ENCODE measurements at places on chromosomes 16 and 17.

- DNase-seq, result no peak
Observed at GRCh38 chr16:20744922-20745440, 3.4 kb upstream of the THUMPD1 start.

- no peak for DNase-seq
Observed at GRCh38 chr17:27965224-27965623, 72.1 kb upstream of the LYRM9 start.

DNA sequence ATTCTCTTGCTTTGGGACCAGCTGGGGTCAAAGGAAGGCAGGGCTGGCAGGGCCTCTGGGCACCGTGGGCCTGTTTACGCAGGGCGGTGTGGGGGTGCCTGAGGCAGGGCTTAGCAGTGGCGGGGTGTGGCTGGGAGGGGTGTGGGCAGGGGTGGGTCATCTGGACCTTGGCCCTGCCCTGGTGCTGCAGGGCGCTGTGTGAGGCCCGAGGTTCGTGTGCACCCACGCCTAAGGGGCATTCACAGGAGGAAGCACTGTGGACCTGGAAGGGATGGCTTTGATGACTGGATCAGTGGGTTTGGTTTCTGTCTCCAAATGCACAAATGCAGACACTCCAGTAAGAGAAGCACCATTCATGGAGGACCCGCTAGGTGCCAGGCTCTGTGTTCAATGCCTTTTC is 37.3 kb downstream of the BCO1 start:
- DNase-seq, result no peak

DNA sequence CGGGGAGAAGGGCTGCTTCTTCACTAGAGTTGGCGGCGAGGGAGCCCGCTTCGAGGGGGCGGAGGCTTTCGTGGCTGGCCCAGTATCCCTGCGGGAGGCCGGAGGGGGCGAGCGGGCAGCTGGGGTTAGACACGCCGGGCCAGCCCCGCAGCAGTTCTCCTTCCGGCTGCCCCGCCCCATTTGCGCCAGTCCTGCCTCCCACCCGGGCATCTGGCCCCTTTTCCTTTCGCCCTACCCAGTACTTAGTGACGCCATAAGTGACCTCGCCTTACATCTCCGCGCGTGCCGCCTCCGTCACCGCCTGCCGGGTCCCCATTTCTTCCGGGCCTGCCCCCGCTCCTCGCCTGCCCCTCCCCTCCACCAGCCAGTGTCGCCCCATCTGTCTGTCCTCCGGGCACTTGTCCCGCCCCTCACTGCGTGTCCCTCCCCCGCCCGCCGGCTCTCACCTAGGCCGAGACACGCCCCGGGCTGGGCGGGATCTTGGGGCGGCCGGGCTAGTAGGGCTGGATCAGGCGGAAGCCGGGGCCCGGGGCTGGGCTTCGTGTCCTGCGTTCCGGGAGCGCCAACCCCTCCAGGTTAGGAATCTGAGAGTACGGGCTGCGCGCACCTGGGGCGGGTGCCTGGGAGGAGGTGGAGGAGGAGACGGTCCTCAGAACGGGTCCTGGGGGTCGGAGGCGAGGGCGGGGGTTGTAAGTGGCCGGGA is 14.3 kb downstream of the SPATA32 start:
- no peak for DNase-seq

- no peak for DNase-seq
Observed at GRCh38 chr16:86512860-86513470, 2.6 kb downstream of the FOXF1 start.

GRCh38 chr16:80202831-80203413 is 337.9 kb upstream of the DYNLRB2 start:
- DNase-seq, result no peak

- no peak for DNase-seq
Observed at GRCh38 chr17:16474012-16474725, 17.8 kb downstream of the LRRC75A start.

- no peak for DNase-seq
Observed at GRCh38 chr17:19780846-19781245, 32.7 kb upstream of the ALDH3A1 start.

GRCh38 chr16:88967830-88968588 is 9.0 kb downstream of the CBFA2T3 start:
- no peak for DNase-seq

DNA sequence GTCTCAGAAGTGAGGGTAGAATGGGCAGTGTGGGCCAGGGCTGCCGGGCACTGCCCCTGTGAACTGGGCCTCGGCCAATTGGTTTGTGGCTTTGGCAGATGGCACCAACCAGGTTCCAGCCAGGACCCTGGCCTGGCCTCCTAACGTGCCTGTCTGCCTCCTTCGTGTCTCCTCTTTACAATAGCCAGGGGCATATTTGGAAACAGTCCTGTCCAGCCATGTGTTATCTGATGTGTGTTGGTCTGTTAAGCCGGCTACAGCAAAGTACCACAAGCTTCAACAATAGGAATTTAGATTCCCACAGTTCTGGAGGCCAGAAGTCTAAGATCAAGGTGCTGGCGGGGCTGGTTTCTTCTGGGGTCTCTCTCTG is 14.6 kb downstream of the CRISPLD2 start:
- DNase-seq, result no peak
